Stimulated activated CD8-positive, alpha-beta memory T cell treated with anti-CD3 and anti-CD28 coated beads, Interleukin-7, amount 100 ng/mL, for 24 hours (primary cell): ENCODE measurements at places on chromosomes 2 and 18.
A peak's percentile ranks its signal among the peaks of the same experiment; 100 is the strongest.

- no peak for DNase-seq
Measured at GRCh38 chr2:152602750-152603149, 114.5 kb downstream of the PRPF40A start.

DNA sequence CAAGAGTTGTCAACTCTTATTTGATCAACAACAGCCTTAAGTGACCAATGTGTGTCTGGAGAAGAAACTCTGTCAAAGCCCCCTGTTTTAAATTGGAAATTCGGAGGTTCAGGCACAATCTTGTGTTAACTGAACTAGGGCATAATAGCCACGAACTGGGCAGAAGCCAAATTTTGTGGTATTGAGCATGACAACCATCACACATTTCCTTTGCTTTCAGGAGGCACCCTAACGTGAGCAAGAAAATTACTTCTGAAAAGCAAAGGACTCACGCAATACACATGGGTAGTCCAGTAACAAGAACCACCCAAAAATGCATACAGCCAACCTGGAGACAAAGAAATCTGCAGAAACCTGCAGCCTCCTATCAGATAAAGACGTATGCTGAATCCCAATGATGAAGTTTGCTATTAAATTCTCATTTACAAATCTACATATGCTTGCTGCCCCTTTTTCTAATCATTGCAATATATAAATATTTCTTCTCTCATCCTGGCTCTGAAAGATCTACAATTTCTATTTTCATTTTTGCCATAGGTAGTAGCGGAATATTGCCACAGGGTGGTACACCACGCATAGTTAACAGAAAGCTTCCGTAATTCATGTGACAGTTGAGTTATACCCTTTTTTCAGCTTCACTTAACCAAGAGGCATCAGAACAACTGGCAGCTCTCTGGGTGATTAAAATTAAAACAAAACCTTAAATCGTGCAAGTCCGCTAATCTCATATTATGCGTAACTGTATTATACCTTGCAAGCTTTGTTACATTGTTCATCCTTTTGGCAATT is 495.8 kb downstream of the NRXN1 start:
- DNase-seq = no peak

DNA sequence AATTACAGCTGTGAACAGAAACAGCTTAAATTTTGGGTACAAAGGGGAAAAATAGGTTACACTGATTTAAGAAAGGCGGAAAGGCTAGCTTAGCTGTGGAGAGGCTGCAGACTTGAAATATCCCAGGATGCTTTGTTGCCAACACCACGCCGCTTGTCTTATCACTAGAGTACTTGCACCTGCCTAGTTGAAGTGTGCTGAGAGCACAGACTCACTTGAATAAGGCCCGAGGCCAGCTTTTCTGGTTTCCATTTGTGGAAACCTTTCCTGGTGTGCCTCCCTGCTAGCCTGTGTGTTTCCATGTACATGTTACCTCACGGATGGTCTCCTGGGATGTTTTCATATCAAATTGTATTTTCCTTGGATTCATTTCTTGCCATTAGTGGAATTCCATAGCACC is 3.2 kb downstream of the CABLES1 start:
- DNase-seq = no peak

DNA sequence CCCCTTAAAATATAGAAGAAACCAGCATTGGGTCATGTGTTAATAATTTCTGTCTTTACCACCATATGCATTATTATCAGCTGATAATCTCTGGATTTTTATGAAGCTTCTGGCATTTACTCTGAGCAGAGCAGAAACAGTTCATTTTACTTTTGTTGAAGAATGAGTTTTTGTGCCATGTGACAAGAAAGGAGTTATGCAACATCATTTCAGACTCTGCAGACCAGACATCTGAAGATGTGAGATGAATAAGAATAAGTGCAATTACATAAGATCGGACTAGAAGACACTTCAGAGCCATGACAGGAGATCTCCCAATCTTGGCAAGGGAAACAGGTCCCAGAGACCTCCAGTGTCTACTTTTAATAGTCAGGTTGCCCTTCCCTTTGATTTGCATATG is 869.4 kb upstream of the VRK2 start:
- DNase-seq = no peak

- no peak for DNase-seq
Measured at GRCh38 chr18:77433076-77433475, 183.4 kb downstream of the GALR1 start.

- no peak for DNase-seq
Measured at GRCh38 chr2:185668710-185669109, 69.9 kb upstream of the FSIP2 start.

DNA sequence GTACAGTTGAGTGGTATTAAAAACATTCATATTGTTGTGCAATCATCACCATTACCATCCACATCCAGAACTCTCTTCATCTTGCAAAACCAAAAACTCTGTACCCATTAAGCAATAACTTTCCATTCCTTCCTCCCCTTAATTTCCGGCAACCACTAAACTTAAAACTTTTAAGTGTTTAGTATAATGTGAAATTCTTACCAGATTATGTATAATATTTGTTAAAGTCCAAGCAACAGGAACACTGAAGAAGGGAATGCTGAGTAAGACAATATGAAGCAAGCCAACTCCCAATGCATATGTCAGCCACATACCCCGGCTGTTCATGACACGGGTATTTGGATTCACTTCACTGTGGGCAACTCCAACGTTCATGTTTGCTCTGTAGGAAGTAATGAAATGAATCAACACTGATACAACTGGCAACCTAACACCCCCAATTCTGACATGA is 1.9 kb downstream of the ORMDL1 start:
- DNase-seq = no peak

GRCh38 chr18:13584825-13585224 is 141.5 kb downstream of the FAM210A start:
- DNase-seq = no peak

- DNase-seq = no peak
Measured at GRCh38 chr2:65687614-65688013, 255.2 kb upstream of the SPRED2 start.

GRCh38 chr2:218701806-218702205 is 8.8 kb upstream of the TTLL4 start:
- DNase-seq = no peak

DNA sequence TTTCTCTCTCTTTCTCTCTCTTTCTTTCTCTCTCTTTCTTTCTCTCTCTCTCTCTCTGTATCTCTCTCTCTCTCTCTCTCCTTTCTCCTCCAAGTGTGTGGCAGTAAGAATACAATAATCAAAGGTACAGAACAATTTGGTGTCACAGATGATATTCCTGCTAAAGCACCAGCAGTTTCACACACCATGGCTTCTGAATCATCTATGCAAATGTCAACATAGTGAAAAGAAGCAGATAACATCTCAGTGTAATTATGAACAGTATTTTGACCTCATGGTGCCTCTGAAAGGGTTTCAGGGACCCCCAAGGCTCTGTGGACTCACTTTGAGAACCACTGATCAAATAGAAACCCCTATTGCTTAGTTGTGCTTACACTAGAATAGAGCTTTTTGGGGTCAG is 38.5 kb upstream of the CSRNP3 start:
- DNase-seq = no peak

- DNase-seq = no peak
Measured at GRCh38 chr18:24561369-24561965, 101.0 kb downstream of the HRH4 start.

- DNase-seq = no peak
Measured at GRCh38 chr18:23719634-23720201, 30.5 kb downstream of the LAMA3 start.

- no peak for DNase-seq
Measured at GRCh38 chr2:190789074-190790004, 91.3 kb upstream of the GLS start.

- DNase-seq = no peak
Measured at GRCh38 chr2:130336150-130336876, 6.4 kb upstream of the IMP4 start.

GRCh38 chr2:98472132-98472650 is 27.5 kb downstream of the INPP4A start:
- no peak for DNase-seq

- no peak for DNase-seq
Measured at GRCh38 chr18:73244401-73244800, 376.6 kb upstream of the NETO1 start.

- peak; percentile 0 for DNase-seq
Measured at GRCh38 chr2:170324640-170325046, 146.7 kb downstream of the MYO3B start.

GRCh38 chr2:150388289-150388625 is 99.2 kb downstream of the RND3 start:
- no peak for DNase-seq

- DNase-seq = no peak
Measured at GRCh38 chr18:72692595-72692994, 148.5 kb upstream of the CBLN2 start.

DNA sequence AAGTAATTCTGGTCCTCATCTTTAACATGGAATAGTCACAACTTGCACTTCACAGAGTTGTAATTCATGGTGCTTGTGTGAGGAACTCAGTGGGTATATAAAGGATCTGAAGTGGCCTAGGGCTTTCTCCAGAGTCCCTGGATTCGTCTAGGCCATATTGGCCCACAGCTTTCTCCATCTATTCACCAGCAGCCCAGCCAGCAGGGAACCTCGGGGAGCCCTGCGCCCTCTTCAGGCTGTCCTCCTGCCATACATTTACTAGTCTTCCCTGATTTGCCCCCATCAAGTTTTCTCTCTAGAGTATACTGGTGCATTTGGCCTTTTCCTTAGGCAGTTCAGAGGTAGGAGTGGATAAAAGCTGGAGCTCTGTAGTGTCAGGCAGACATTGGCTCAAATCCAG is 278.3 kb downstream of the MYCN start:
- no peak for DNase-seq

GRCh38 chr2:121819846-121820245 is 64.4 kb downstream of the TSN start:
- no peak for DNase-seq

DNA sequence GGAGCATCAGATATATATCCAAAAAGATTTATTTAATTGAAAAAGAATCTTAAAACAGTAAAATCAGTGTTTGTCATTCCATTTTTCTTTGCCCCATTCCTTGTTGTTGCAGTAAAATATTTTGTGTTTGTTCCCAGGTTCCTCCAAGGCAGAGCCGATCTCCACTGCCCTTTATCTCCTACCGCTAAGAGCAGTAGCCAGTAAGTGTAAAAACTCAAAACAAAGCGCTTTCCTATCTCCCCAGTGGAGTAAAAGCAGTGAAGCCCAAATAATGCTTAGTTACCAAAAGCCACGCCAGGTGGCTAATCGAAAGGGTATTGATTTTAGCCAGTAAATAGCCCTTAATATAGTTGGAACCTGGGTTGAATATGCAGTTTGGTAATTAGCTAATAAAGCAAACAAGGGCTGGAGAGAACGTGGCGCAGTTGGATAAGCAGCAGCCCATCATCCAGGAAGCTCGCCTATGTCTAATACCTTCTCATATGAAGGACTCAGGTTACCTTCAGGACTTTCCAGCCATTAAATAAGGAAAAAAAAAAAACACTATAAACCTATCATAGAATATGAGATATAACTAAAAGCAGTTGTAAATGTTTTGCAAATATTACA is 12.4 kb upstream of the GPD2 start:
- no peak for DNase-seq

DNA sequence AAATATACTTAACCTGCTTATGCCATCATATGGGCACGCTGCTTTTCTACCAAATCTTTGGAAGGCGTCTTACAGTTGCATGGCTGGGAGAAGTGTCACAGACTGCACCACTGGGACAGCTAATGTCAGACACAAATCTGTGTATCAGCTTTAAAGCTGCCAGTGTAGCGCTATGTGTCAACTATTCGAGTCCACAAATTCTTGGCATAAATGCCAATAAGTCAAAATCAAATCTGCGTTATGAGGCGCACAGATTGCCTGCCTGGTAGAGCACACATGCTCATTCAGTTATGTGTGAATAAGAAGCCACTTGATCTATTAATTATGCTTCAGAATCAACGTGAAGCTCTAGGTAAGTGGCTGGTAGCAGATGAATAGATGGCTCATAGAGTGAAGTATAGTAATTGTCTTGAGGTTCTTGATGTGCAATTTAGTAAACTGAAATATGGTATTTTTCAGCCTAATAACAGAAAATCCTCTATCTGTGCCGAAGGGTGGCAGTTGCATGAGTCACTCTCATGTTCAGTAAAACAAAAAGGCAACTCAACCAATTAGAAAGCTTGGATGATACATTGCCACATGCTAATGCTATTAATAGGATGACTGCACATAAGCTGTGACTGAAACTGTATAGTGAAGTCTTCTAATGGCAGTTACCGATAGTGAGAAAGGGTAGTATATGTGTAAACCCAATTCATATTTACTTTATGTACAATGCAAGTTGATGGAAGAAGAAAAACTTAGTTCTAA is 52.0 kb downstream of the DCC start:
- no peak for DNase-seq

GRCh38 chr18:2412281-2412680 is 159.0 kb downstream of the METTL4 start:
- DNase-seq = no peak

DNA sequence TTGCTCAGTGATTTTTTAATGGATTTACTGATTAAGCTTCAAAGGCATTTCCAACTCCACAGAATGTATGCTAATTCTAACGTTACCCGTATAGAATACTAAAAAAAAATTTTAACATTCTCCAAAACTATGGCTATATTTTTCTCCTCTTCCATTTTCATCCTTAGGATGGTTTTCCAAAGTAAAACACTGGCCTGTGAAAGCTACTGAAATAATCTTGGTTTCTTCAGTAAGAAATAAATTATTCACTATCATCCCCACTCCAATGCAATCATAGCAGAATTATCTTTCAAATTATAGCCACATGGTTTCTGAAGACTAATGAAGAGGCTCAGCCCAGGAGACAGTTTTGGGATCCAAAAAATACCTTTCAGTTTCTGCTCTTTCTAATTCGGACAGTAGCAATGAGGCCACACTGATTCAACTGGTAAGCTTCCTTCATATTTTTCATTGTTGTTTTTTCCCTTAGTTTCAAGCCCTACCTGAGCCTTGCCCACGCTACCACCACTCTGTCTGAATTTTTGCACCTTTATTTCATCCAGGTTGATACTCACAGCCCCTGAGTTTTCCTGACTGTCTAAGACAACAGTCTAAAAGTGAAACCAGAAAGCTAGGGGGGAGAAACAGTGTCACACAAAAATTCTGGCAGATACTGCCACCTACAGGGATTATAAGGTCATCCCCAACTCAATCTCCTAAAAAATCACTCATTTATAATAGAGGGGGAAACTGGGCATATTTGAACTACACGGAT is 887.9 kb downstream of the NRXN1 start:
- DNase-seq = no peak

- DNase-seq = peak; percentile 12
Measured at GRCh38 chr2:9897331-9897737, 54.1 kb downstream of the TAF1B start.

GRCh38 chr2:176753752-176754474 is 458.7 kb upstream of the HNRNPA3 start:
- no peak for DNase-seq
